Fibroblast of the conjunctiva (primary cell): ENCODE measurements at places on chromosomes 6 and 20.

- DNase-seq: peak; percentile 85
Observed at GRCh38 chr6:143575440-143575839, 63.9 kb upstream of the FUCA2 start.

- no peak for DNase-seq
Observed at GRCh38 chr6:144745439-144745838, 460.3 kb downstream of the UTRN start.

GRCh38 chr6:159969921-159970320 lies 1.0 kb downstream of the IGF2R start:
- no peak for DNase-seq

GRCh38 chr6:43268355-43268700 lies 25.0 kb downstream of the TTBK1 start:
- DNase-seq: no peak

DNA sequence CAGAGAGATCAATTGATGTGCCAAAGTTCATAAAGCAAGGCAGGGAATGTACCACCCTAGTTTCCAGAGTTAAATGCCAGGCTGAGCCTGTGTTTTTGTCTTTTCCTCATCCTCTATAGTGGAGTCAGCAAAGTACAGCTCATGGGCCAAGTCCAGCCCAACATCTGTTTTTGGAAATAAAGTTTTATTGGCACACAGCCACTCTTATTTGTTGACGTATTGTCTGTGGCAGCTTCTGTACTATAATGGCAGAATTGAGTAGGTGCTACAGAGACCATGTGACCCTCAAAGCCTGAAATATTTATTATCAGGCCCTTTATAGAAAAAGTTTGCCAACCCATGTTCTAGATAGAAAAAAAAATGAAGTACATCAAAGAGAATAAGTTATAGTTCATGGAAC lies 187.0 kb downstream of the TSHZ2 start:
- DNase-seq: no peak
